ENCODE measurements at places on chromosomes 12 and 14.

DNA sequence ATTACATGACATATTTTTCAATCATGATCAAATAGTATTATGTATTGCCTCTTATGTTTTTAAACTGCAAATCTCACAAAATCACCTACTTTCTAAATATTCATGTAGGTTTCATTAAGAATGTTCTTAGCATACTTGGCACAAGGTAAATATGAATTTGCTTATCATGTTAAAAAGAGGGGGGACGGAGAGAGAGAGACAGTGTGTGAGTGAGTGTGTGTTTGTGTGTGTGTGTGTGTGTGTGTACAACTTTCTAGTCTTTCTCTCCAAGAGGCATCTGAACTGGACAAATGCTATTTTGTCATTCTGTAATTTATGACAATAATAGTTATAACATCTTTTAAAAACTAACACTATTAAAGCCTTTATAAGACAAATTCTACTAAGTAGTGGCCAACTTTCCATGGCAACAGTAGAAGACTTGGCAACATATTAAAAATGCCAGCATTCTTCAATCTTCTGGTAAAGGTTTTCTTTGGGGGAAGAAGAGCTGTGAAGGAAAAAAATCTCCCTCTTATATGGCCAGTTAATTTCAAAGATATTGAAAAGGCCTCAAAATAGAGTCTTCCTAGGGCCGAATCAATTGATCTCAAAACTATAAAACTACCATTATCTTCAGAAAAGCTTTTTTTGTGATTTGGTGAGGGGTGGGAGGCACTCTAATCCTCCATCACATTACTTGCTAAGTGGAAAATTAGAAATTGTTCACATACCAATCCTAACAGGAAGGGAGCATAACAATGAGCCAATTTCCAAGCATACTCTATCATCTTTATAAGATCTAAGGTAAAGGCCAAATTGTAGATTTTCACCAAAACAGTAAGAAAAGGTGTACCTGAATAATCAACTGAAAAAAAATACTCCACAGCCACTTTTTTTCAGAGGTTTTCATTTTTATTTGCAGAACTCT is 28.2 kb downstream of the CDK17 start:
- DNase-seq, result no peak

DNA sequence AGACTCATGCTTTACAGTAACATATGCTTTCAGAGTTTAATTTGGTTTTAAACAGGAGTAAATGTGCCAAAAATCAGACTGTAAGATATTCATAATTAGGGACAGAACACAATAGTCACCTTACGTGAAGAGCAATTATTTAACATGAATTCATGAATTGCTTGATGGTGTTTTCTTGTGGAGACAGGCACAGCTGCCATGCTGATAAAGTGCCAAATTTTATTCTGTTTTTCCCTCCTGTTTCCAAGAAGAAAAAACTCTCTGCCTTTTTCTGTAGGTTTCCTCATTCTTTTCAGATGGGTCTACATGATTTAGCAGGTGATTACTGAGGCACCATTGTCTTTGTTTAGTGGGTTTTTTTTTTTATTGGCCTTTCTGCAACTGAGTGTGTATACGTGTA is 80.1 kb downstream of the C12orf42 start:
- DNase-seq, result no peak

- no peak for DNase-seq
Measured at GRCh38 chr12:17017402-17017801, 411.4 kb upstream of the LMO3 start.

- no peak for DNase-seq
Measured at GRCh38 chr12:121754836-121755235, 38.7 kb downstream of the RHOF start.

DNA sequence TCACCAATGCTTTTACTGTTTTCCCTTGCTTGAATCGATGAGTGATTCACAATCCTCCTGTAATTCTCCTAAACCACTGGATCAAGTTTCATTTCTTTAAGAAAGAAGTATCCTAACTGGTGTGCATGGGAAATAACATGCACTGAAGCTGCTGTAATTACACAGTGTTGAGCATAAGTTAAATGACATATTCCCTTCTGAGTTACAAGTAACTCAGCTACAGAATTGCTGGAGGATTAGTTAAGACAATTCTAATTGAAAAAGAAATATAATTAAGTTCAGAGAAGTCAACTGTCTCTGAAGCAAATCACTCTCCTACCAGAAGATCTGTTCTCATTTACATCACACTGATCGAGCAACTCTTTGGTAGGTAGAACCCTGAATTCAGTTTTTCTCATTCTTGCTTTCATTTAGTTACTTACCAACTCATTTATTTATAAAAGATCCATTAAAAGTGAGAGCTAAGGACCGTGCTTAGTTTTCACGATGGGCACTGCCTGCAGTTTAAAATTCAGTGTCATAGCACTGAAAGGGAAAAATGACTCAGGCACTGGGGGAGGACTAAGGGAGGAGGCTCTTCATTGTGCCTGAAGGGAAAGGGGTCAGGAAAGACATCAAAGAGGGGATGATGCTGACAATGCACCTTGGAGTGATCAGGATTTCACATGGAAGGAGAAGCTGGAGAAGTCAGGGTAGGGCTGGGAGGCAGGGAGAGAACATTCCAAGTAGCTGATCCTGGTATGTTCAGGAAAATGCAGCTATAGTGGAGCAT is 327.2 kb downstream of the EMP1 start:
- no peak for DNase-seq

- DNase-seq, result no peak
Measured at GRCh38 chr12:18165422-18165871, 75.5 kb upstream of the RERGL start.

DNA sequence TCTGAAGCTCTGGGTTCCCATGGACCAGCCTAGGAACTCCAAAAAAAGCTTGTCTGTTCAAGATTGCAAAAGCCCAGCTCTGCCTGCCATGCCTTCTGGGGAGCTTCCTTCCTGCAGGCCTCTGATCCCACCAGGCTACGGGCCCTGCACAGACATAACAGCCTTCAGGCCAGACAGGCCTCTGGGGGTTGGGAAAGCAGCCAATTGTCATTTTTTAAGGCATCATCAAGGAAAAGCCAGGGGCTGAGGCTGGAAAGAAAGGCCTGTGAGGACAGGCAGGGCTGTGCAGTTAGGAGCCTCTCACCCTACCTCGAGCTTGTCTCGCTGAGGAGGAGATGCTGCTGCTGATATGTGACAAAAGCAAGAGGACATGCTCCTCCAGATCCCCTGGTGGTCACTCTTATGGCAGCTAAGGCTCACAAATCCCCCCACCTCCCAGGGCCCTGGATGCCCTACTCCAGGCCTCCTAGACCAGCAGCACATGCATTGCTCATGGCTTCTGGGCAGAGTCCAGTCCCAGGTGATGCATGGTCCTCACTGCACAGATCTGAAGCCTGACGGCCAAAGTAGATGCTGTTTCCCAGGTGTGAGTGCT is 2.9 kb downstream of the TMEM229B start:
- no peak for DNase-seq

- no peak for DNase-seq
Measured at GRCh38 chr14:93094121-93094918, 21.4 kb downstream of the ITPK1 start.

- DNase-seq, result no peak
Measured at GRCh38 chr14:26137161-26137560, 460.7 kb downstream of the NOVA1 start.

DNA sequence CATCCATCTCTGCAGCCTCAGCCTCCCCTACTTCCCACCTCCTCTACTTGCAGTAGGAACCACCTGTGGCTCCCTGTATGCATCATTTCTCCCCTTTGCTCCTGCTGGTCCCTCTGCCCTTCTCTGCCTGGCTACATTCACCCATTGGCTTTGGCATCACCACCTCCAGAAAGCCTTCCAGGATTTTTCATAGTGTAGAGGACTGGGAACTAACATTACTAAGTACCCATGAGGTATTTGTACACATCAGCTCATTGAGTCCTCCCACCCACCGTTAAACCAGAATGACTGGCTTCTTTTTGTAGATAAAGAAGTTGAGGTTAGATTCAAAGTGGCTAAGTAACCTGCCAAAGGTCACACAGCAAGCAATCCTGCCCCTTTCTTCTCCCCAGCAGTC is 17.1 kb downstream of the SYNE3 start:
- DNase-seq, result no peak

Data from activated CD8-positive, alpha-beta memory T cell treated with anti-CD3 and anti-CD28 coated beads for 4 hours (primary cell).